ENCODE measurements at places on chromosomes 4 and X. TPM values are rescaled to one million over a fixed set of nuclear protein-coding genes. Genes with fewer than 3 reads are reported as not detected.

TECRL gene
- not detected for total RNA-seq

MUC7 gene
- total RNA-seq = not detected

TCEAL2 gene
- not detected for total RNA-seq

GRK4 gene
- 3.4 TPM for total RNA-seq

SHISA3 gene
- 2.7 TPM for total RNA-seq

RHOXF1 gene
- not detected for total RNA-seq

ENPP6 gene
- total RNA-seq = not detected

MAGED4B gene
- 35.9 TPM for total RNA-seq

NBDY gene
- 6.2 TPM for total RNA-seq

NAA11 gene
- not detected for total RNA-seq

IL2 gene
- not detected for total RNA-seq

STPG2 gene
- total RNA-seq = not detected

MAGEB1 gene
- not detected for total RNA-seq

ITM2A gene
- total RNA-seq = 39.5 TPM

RGS12 gene
- 56.3 TPM for total RNA-seq

AMTN gene
- not detected for total RNA-seq

DGAT2L6 gene
- total RNA-seq = not detected

PDHA2 gene
- total RNA-seq = not detected

PDLIM3 gene
- 113 TPM for total RNA-seq

CT45A1 gene
- not detected for total RNA-seq

HUWE1 gene
- total RNA-seq = 151 TPM

PRRG3 gene
- total RNA-seq = not detected

LPAR4 gene
- not detected for total RNA-seq

CDX4 gene
- total RNA-seq = not detected

SPANXN2 gene
- total RNA-seq = not detected

NAP1L3 gene
- total RNA-seq = 0.88 TPM

ARHGAP6 gene
- total RNA-seq = 0.17 TPM

ARHGAP36 gene
- total RNA-seq = not detected

MAGEA2B gene
- total RNA-seq = not detected

SERPINA7 gene
- total RNA-seq = not detected

CACNA1F gene
- total RNA-seq = 0.05 TPM
